NCI-H2227 treated with DMSO at 0.1 percent for 48 hours (cell line): ENCODE measurements at places on chromosomes 3 and 15.

DNA sequence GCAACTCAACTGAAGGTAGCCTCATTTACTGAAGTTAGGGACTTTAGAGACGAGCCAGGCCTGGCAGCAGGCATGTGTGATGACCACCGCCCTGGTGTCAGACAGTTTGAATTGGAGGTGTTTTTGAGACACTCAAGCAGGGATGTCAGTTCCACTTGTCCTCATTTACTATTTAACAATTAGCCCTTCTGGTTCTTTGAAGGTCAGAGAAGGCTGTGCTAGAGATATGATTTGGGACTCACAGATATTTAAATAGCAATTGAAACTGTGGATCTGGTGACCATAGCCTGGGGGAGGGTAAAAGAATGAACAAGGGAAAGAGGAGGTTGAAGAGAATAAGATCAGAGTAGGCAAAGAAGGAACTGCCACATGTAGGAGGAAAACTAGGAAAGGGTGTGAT, 74.6 kb downstream of the REC114 start:
- DNase-seq, result no peak

GRCh38 chr3:62863648-62864047, 11.6 kb downstream of the CADPS start:
- DNase-seq, result no peak

DNA sequence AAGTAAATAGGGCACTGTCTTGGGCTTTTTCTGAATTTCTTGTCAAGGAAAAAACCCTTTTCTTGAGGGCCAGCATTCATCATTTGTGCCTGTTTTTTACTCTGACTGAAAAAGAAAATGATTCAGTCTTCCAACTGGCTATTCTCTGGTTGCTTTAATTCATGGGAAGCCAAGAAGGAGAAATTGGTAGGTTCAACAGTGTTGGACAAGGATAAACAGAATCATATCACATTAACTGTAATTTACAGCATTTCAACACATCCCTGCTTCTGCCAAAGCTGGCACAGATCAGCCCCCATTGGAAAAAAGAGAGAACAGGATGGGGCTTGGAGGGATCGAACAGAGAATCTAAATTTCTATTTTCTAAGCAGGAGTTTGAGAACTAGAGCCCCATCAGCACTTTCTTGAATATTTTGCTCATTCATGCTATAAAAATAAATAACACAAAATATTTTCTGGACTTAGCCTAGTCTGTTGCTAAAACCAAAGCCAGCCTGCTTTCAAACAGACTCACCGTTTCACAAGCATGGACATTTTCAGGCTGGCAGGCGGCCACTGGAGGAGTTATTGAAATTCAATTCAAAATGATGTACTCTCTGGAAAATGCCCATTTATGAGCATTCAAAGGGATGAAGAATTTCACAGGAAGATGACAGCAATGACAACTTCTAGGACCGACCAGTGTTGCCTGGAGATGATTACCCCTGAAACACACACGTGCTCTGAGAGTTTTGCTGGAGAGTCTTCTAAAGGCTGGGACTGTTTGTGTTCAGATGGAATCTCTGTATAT, 181.2 kb downstream of the WNT5A start:
- peak; percentile 1 for DNase-seq

- DNase-seq, result no peak
Observed at GRCh38 chr3:190486908-190487607, 26.8 kb upstream of the IL1RAP start.

DNA sequence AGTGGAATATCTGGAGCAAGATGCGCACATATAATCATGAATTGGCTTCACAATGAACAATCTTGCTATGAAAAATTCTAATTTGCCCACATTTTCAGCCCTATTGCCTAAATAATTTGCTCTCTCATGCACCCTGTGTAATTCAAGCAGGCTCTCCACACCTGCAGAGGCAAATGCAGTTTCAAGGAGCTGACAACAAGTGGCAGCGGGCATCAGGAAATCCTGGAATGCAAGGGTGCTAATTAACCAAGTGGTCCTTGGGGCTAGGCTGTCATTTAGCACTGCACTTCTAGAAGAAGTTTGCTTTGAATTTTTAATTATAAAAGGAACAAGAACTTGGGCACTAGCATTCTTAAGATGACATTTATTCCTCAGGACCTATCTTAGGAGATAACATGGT, 56.3 kb upstream of the ICE2 start:
- DNase-seq, result no peak

DNA sequence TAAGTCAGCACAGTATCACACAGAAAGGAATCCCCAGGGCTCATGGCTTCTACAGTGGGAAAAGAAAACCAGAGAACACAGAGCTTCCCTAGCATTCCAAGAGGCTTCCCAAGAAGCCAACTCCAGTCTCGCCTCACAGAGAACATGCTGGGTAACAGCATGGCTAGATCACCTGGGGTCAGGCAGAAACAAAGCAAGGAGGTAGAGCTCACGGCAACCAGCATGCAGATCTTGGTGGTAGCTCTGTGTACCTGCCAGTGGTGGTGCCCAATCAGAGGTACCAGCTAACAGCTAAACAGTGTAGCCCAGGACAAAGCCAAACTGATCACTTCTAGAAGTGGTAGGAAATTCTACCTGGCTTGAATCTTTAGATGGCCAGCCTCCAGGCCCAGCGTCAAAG, 31.3 kb downstream of the POLQ start:
- no peak for DNase-seq

- DNase-seq, result no peak
Observed at GRCh38 chr15:68384451-68385239, 47.3 kb downstream of the ITGA11 start.

DNA sequence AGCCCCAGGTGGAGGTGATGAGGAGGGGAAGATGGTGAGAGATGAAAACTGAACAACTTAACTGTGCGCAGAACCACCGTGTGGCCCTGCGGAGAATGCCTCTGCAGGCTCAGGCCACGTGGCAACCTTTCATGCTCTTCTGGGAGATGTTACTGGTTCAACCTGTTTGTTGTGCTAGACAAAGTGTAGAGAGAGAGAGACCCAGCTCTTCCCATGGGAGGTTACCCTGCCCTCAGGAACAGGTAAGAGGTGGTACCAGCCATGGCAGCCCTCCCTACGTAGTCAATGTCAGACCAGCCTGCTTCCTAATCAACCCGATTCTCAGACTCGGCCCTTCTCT, 37.0 kb upstream of the HACD2 start:
- DNase-seq, result no peak

- no peak for DNase-seq
Observed at GRCh38 chr3:16897254-16897926, 12.6 kb downstream of the PLCL2 start.

- DNase-seq, result no peak
Observed at GRCh38 chr3:129552287-129553050, 9.5 kb downstream of the H1-8 start.

DNA sequence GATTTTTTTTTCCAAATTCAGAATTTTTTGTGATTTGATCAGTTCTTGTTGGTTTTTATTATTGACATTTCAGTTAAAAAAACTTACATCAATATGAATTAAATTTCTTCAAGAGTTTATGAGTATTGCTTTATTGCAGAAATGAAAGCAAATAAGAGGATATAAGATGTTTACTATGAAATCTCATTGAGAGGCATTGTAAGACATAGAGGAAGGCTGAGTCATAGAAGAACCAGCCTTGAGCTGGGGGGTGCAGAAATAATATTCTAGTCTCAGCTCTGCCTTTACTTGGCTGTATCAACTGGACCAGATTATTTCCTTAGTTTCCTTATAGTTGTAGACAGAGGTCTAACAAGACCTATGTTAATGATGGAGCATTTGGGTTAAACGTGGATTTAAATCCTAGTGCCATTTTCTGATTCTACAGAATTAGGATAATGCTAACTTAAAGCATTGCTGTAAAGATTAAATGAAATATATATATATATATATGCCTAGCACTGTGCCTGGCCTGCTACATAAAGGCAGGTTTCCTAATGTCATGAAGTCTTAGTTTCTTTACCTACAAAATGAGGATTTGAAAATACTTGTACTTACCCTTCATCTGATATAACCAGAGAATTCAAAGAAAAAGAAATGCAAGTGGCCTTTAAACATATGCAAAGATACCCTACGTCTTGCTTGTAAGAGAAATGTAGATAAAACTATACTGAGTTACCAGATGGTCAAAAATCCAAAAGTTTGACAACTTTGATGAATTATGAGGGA, 7.3 kb downstream of the FAM98B start:
- no peak for DNase-seq

DNA sequence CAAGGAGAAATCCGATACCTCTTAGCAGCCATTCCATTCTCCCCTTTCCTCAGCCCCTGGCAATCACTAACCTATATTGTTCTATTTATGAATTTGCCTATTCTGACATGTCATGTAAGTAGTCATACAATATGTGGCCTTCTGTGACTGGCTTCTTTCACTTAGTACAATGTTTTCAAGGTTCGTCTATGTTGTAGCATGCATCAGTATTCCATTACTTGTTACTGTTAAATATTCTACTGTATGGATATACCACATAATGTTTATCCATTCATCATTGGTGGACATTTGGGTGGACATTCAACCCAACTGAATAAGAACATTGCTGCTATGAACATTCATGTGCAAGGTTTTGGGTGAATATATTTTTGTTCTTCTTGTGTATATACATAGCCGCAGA, 23.4 kb downstream of the ADAMTS9 start:
- DNase-seq, result no peak

- no peak for DNase-seq
Observed at GRCh38 chr3:39130026-39130425, 22.5 kb downstream of the TTC21A start.

GRCh38 chr3:34261001-34261385, 462.6 kb downstream of the PDCD6IP start:
- DNase-seq, result no peak

DNA sequence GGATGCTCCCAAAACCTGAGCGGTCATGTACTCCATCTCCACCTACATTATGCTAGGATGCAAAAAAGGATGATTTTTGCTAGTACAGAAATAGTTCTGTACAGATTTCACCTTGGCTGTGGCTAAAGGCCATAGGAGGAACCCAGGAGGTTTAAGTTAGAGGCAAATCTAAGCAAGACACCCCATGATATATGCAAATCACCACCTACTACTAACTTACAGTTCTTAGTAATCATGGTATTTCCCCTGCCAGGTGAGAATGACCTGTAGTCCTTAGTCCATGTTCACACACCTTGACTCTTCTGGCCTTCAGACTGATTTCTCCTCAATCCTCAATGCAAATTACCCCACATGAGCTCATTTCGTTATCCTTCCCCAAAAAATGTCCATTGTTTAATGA, 154.2 kb downstream of the IMPG2 start:
- no peak for DNase-seq

GRCh38 chr3:139225548-139225947, 118.3 kb upstream of the MRPS22 start:
- no peak for DNase-seq

GRCh38 chr3:81393251-81393650, 368.2 kb downstream of the GBE1 start:
- DNase-seq, result no peak

GRCh38 chr3:99984139-99984538, 130.2 kb downstream of the FILIP1L start:
- no peak for DNase-seq

DNA sequence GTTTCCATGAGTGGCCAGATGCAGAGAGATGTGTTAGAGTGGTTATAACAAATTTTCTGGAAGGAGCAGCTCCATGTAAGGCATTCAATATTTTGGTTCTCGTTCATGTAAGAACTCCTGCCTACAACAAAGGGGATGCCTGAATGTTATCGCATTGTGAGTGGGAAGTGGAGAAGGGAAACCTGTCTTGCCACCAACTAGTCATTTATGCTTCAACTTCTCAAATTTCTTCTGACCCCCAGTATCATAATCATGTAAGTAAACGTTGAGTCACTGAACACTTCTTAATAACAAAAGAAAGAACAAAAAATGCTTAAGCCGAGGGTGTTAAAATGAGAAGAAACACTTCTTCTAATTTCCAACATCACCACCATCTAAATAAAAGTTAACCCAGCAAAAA, 62.0 kb upstream of the MRPL3 start:
- DNase-seq, result no peak

- no peak for DNase-seq
Observed at GRCh38 chr3:10766049-10766705, 49.9 kb upstream of the SLC6A11 start.

- no peak for DNase-seq
Observed at GRCh38 chr3:108509871-108510270, 525 bp downstream of the MYH15 start.

GRCh38 chr3:18725668-18726407, 300.7 kb upstream of the SATB1 start:
- no peak for DNase-seq

- DNase-seq, result peak; percentile 54
Observed at GRCh38 chr15:98850961-98851572, 156.5 kb downstream of the PGPEP1L start.

DNA sequence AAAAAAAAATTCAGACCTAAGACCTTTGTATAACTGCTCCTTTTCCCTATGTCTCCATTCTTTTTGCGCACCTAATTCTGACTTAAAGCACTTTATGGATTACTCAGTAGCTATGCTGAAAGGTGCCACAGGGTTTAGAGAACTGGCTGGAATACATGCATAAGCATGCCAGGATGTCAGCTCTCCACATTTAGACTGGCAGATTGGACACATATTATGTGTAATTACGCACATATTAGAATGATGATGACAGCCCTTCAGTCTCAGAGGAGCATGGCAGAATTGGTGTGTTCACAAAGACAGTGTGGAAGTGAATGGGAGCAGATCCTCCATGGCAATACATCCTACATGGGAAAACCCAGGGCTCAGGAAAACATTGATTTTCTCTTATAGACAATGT, 108.1 kb upstream of the LSAMP start:
- no peak for DNase-seq

GRCh38 chr3:11150256-11150655, 4.0 kb upstream of the HRH1 start:
- no peak for DNase-seq

GRCh38 chr15:63347074-63347857, 34.4 kb downstream of the CA12 start:
- no peak for DNase-seq

- DNase-seq, result no peak
Observed at GRCh38 chr3:143536817-143537535, 311.3 kb downstream of the SLC9A9 start.

DNA sequence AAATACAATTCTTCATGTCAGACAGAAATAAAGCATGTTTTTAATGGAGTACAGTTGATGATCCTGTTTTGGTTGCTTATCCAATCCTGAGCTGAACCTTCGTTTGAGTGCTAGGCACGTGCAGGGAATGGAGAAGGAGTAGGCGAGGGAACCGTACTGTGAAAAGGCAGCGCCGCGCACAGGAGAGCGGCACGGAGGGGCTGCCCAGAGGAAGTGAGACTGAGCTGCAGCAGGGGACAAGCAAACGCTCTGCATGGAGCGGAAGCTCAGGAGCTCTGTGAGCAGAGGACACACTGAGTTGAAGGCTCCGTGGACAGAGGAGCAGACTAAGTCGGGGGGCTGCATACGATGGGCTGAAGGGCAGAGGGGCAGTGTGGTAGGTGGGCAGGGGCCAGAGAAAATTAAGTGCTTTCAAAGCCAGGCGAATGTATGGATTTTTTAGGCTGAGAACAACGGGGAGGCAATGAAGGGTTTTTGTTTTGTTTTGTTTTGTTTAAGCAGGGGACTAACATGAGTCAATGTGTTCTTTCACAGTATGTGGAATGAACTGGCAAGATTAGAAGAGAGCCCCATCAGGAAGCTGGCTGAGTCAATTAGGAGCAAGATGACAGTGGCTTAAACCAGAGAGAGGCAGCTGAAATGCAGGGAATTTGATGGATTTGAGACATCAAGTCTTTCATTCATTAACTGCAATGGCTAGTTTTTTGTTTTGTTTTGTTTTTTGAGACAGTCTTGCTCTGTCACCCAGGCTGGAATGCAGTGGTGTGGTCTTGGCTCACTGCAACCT, 23.8 kb upstream of the TM2D3 start:
- DNase-seq, result no peak

GRCh38 chr3:189132231-189132671, 39.5 kb upstream of the TPRG1 start:
- DNase-seq, result peak; percentile 18
